Chondrocyte (in vitro differentiated cells): ENCODE measurements at places on chromosomes 12 and 14.

DNA sequence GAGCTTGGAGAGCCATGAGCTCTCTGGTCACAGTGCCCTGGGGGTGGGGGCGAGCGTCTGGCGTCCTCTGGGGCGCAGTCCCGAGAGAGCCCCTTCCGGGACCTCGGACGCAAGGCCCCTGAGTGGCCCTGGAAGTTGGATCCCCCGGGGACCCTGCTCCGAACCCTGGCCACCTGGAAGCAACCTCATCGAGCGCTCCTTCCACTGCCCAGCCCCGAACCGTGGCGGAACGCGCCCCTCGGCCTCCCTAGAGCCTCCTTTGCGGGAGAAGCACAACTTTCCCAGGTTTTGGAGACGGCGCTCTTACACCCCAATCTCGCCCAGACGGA lies 1.2 kb downstream of the NOS1 start:
- H3K4me1 ChIP-seq = peaks cover 4% of the 10 kb centered on the region
- peak overlapping the region; percentile 33 for H3K4me3 ChIP-seq
- no peak overlapping the region for H3K27ac ChIP-seq
- no peak for DNase-seq
- peaks cover 72% of the 10 kb centered on the region for H3K27me3 ChIP-seq
- no peaks in the 10 kb centered on the region for H3K36me3 ChIP-seq

- H3K27me3 ChIP-seq = no peaks in the 10 kb centered on the region
- DNase-seq = no peak
- H3K27ac ChIP-seq = peak overlapping the region; percentile 94
- peaks cover 94% of the 10 kb centered on the region for H3K4me1 ChIP-seq
- no peak overlapping the region for H3K4me3 ChIP-seq
Observed at GRCh38 chr14:100025111-100025510, 40.1 kb upstream of the EVL start.

DNA sequence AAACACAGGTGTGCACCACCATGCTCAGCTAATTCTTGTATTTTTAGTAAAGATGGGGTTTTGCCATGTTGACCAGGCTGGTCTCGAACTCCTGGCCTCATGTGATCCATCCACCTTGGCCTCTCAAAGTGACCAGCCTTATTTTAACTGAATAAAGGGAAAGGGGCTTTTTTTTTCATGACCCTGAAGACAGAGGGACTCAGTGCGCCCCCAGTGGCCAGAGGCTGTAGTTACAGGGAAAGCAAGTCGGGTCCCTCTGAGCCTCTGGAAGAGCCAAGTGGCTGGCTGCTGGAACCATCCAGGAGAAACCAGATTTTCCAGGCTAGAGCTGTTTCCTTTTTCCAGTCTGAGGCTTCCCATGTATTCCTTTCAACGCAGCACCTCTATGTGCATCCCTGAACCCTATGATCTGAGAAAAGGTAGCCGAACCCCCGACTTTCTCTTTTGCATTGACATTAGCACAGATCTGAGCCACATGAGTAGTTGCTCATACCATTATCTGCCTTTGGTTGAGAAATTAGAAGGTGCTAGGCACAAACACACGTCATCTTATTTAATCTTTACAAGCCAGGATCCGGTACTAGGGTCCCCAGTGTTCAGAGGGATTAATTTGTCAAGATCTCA lies 342.7 kb downstream of the CACNA1C start:
- H3K27me3 ChIP-seq = no peaks in the 10 kb centered on the region
- no peak overlapping the region for H3K27ac ChIP-seq
- H3K4me3 ChIP-seq = no peak overlapping the region
- peaks cover 12% of the 10 kb centered on the region for H3K4me1 ChIP-seq
- peaks cover 1% of the 10 kb centered on the region for H3K36me3 ChIP-seq

DNA sequence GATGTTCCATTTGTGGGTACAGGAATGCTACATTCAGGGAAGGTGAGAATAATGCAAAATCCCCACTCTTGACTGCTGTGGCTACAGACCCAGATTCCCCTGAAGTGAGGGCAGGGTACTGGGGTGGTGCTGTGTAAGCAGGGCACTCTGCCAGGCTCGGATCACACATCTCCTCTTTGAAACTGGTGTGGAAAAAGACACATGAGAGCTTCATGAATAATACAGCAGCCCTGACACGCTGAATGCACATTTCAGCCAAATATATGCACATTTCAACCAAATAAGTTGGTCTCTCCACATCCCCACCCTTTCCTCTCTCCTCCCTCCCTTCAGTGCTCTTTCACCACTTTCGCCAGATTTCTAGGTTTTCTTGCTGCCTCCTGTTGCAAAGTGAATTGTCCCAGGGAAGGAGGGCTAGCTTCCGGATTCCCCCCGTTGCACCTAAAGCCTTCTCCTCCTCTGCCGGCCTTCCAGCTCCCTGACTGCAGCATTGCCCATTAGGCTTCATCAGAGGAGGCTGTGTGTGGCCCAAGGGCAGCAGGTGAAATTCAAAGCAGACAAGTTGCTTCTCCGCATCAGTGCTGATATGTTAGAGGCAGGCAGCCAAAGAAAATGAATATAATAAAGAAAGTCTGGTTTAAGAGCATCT lies 118.2 kb upstream of the TMCC3 start:
- peaks cover 9% of the 10 kb centered on the region for H3K27me3 ChIP-seq
- DNase-seq = no peak
- peaks cover 27% of the 10 kb centered on the region for H3K4me1 ChIP-seq
- no peak overlapping the region for H3K4me3 ChIP-seq
- no peaks in the 10 kb centered on the region for H3K36me3 ChIP-seq
- no peak overlapping the region for H3K27ac ChIP-seq

GRCh38 chr14:100011628-100012325 lies 53.4 kb upstream of the EVL start:
- peaks cover 59% of the 10 kb centered on the region for H3K4me1 ChIP-seq
- H3K27me3 ChIP-seq = no peaks in the 10 kb centered on the region
- no peaks in the 10 kb centered on the region for H3K36me3 ChIP-seq
- no peak overlapping the region for H3K4me3 ChIP-seq
- H3K27ac ChIP-seq = no peak overlapping the region

- DNase-seq = no peak
- no peaks in the 10 kb centered on the region for H3K36me3 ChIP-seq
- peaks cover 43% of the 10 kb centered on the region for H3K4me1 ChIP-seq
- H3K27me3 ChIP-seq = no peaks in the 10 kb centered on the region
- H3K27ac ChIP-seq = peak overlapping the region; percentile 42
Observed at GRCh38 chr12:124036657-124037109, 63.7 kb downstream of the ZNF664 start.

DNA sequence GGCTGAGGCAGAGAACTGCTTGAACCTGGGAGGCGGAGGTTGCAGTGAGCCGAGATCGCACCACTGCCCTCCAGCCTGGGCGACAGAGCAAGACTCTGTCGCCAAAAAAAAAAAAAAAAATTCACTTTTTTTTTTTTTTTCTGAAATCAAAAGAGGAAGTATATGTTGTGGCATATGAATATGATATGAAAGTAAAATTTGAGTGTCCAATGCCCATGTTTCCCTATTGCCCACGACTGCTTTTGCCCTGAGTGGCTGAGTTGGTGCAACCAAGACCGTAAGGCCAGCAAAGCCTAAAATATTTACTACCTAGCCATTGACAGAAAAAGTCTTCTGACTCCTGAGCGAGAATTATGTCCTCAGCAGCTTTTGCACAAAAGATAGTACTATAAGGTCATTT lies 101.7 kb upstream of the PARP11 start:
- H3K27ac ChIP-seq = no peak overlapping the region
- H3K27me3 ChIP-seq = peaks cover 8% of the 10 kb centered on the region
- no peak overlapping the region for H3K4me3 ChIP-seq
